ENCODE measurements at places on chromosomes 1 and 21. TPM values are rescaled to one million over a fixed set of nuclear protein-coding genes. Genes with fewer than 3 reads are reported as not detected.

- no peak for DNase-seq
These were observed 50.8 kb upstream of the MACF1 start for GRCh38 chr1:39153684-39154083.

- DNase-seq: no peak
These were observed 17.5 kb upstream of the IL20 start for GRCh38 chr1:206847946-206848345.

GRCh38 chr21:31752967-31753366, 21.0 kb upstream of the SCAF4 start:
- no peak for DNase-seq

Gene CCDC30
- 0.79 TPM for total RNA-seq

- DNase-seq: no peak
These were observed 15.9 kb downstream of the WDR4 start for GRCh38 chr21:42863504-42863870.

Gene FAM229A
- total RNA-seq: 1.5 TPM

- no peak for DNase-seq
These were observed 80.3 kb downstream of the NENF start for GRCh38 chr1:212512816-212513559.

- no peak for DNase-seq
These were observed 14.0 kb downstream of the HSF2BP start for GRCh38 chr21:43645136-43645891.

- DNase-seq: no peak
These were observed 106.3 kb upstream of the CSF3R start for GRCh38 chr1:36588972-36589371.

- DNase-seq: no peak
These were observed 58.3 kb downstream of the APP start for GRCh38 chr21:26112127-26112742.

- no peak for DNase-seq
These were observed 252.2 kb downstream of the SMYD3 start for GRCh38 chr1:246254854-246255253.

DNA sequence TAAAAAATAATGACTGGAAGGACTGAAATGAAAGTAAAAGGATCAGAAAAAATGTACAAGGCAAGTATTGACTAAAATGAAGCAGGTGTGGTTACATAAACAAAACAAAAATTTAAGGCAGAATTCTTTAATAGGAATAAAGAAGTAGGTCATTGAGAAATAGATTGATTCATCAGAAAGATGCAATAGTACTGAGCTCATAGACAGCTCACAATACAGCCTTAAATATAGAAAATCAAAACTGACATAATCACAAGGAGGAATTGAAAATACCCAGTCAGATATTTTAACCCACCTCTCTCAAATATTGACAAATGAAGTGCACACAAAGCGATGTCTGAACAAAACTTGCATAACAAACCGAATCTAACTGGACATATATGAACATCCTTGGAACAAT, 366.8 kb upstream of the DPYD start:
- no peak for DNase-seq

Gene BNIPL
- 0.64 TPM for total RNA-seq

Gene CYYR1
- total RNA-seq: 7.1 TPM

Gene DENND2D
- 1.2 TPM for total RNA-seq

Gene CACHD1
- 3.1 TPM for total RNA-seq

Gene CD5L
- 0.20 TPM for total RNA-seq

DNA sequence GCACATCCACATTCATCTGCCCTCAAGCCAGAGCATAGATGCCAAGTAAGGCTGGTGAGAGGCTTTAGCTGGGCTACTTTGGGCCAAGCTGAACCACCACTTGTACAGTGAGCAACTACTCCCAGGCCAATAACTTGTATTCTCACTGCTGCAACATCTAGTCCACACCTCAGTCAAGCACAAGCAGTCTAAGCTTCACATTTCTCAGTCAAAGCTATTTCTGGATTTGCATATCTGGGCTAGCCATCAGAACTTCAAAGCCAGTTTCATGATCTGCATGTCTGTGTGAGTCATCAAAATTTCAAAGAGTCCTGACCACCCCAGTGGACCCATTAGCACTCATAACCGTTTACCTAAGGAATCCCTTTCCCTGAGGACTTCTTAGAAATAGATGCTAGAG, 77.7 kb upstream of the DIRAS3 start:
- no peak for DNase-seq

Gene ENAH
- 148 TPM for total RNA-seq

GRCh38 chr1:176656257-176656995, 193.5 kb downstream of the PAPPA2 start:
- DNase-seq: no peak
